ENCODE measurements at places on chromosomes 7 and 10. TPM values are rescaled to one million over a fixed set of nuclear protein-coding genes. Genes with fewer than 3 reads are reported as not detected.

Gene MRPS33
- 136 TPM for total RNA-seq

Gene SPDYE18
- 0.22 TPM for total RNA-seq

Gene GHRHR
- total RNA-seq = not detected

Gene GBX1
- total RNA-seq = 2.7 TPM

Gene GSTO1
- 173 TPM for total RNA-seq

Gene HOXA6
- total RNA-seq = not detected
